Stimulated activated CD8-positive, alpha-beta memory T cell treated with anti-CD3 and anti-CD28 coated beads, Interleukin-7, amount 100 ng/mL, for 48 hours (primary cell): ENCODE measurements at places on chromosomes 1 and 21.

DNA sequence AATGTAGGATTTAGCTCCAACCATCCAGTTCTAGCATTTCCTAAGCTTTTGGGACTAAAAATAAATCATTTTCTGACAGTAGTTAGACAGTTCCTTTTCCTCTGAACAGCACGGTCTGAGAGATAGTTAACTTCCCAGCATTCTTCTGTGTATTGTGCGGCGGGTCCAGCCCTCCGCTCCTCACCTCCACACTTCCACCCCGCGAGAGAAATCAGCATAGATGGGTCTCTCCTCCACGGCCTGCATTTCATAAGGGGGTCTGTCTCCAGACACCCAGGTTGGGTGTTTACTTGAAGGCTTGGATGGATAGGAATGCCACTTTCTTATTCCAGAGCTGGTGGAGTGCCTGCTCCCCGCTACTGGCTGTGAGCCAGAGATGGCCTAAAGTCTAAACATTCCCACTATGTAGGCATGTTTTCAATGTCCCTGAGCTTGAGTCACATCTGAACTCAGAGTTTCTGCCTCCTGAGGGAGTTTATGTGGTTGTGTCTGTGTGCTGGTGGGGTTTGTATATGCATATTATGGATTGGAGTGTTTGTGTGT, 38.0 kb upstream of the PPP2R5A start:
- no peak for DNase-seq

DNA sequence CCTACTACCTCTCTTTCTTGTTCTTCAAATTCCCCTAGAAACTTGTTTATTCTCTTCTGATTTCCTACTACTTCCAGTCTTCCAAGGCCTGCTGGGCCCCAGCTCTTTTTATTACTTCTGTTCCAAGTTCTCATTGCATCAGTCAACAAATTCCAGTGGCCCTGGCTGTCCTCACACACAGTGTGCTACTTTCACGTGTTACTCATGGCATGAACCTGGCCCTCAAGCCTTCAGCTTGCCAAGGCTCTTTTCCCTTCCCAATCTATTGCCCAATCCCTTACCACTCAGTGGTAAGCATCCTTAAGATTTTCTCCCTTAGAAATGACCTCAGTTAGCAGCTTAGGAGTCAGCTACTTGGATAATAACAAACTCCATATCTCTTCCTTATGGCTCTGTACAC, 613.5 kb downstream of the LMO4 start:
- no peak for DNase-seq

GRCh38 chr1:110174961-110175360, 24.7 kb downstream of the SLC6A17 start:
- no peak for DNase-seq

- no peak for DNase-seq
These were observed 12.3 kb upstream of the IFNLR1 start for GRCh38 chr1:24199291-24199900.

GRCh38 chr21:28410256-28410655, 582.4 kb downstream of the LTN1 start:
- DNase-seq: no peak

GRCh38 chr1:172954476-172955150, 96.1 kb downstream of the TNFSF18 start:
- no peak for DNase-seq

DNA sequence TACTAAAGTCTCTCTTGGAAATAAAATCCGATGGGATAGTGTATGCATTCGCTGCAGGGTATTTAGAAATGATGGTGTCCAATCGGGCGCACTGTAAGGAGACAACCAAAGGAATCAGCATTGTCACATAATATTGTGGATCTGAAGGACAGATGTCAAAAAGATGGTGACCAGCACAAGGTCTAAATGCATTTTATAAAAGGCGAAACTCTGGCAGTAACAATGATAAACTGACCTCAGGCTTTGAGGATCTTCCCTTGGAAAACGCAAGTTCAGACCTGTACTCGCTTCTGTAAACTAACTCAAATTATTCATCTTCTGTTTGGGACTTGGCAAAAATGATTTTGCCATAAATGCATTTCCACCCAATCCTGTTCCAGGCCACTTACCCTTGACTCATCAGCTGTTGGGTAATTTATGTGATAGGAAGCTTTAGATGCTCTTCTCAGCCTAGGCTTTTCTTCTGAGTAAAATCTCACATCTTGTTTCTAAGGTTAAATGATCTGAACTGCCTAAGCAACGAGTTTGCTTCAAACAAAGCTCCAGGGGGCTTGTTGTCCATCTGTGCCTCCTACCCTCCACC, 33.8 kb downstream of the STPG1 start:
- no peak for DNase-seq

DNA sequence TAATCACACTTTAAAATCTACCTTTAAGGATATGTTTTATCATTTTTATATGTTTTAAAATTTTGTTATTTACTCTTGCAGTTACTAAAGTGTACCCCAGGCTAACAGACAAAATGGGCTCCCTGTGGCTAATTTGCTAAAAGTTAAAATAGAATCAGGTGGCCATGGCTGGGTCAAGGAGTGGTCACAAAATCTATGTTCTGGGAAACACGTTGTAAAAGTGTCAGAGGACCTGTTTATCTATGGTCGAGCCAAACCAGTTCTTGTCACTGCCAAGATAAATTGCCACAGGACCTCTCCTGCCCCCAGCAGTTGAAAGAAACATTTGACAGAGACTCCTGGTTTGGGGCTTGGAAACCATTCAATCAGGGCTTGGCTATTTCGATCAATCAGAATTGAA, 21.2 kb upstream of the TTLL7 start:
- DNase-seq: no peak

DNA sequence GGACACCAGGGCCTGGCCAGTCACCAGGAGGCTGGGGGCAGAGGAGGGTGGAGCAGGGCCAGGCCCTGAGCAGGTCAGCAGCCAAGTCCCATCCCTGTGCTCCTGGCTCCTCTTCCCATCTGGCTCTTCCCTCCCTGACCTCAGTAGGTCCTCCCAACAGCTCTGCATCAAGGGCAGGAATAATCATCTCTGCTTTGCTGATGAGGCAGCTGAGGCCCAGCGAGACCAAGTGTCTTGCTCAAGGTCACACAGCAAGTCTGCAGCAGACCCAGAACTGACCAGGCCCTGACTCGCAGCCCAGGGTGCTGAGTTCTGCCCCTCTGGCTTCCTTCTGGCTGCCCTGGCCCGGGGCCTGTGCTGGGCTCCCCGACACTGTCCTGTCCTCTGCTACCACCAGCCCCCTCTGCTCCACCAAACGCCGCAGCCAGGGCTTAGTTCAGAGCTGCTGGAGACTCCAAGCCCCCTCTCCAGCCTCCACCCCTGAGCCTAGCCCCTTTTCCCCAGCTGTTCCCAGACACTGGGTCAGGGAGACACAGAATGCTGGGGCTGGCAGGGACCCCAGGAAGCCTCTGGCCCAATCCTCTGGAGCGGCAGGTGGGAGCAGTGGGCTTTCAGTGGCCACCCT, 224.9 kb downstream of the PTPRU start:
- DNase-seq: no peak

- DNase-seq: no peak
These were observed 108.7 kb upstream of the ARHGEF16 start for GRCh38 chr1:3345792-3346191.

- no peak for DNase-seq
These were observed 150.9 kb upstream of the POU3F1 start for GRCh38 chr1:38197312-38198061.

- no peak for DNase-seq
These were observed 20.9 kb downstream of the ERICH3 start for GRCh38 chr1:74652711-74653139.

DNA sequence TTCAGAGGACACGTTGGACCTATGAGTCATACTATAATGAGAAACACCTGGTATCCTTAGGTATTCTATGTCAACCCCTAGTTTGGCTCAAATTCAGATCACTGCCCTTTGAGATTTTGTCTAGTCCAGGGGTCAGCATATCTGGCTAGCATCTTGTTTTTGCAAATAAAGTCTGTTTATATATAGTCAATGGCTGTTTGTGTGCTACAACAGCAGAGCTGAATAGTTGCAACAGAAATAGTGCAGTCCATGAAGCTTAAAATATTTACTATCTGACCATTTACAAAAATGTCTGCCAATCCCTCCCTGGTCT, 48.5 kb upstream of the EDEM3 start:
- no peak for DNase-seq

- DNase-seq: no peak
These were observed 12.1 kb downstream of the CENPF start for GRCh38 chr1:214615109-214615508.

- no peak for DNase-seq
These were observed 139.5 kb downstream of the FAF1 start for GRCh38 chr1:50820545-50820944.

GRCh38 chr1:158119976-158120653, 60.6 kb upstream of the CD1D start:
- no peak for DNase-seq

- no peak for DNase-seq
These were observed 48.9 kb downstream of the SLC66A1 start for GRCh38 chr1:19360843-19361610.

DNA sequence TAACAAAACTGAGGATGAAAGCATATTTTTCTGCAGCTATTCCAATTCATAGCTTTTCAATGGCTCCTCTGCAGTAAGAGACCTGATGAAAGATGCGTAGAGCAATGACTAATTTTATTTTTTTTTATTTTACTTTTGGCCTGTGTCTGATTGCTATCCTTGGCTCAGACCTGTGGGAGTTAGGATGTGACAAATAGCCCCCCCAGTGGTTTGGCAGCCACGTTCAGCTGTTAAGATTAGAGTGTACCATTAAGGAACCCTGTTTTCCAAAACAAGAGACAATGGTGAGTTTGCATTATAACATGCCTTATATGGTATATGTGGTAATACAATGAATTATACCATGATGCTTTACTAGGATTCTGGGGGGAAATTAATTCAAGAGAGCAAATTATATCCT, 264.7 kb downstream of the CACNA1E start:
- no peak for DNase-seq

DNA sequence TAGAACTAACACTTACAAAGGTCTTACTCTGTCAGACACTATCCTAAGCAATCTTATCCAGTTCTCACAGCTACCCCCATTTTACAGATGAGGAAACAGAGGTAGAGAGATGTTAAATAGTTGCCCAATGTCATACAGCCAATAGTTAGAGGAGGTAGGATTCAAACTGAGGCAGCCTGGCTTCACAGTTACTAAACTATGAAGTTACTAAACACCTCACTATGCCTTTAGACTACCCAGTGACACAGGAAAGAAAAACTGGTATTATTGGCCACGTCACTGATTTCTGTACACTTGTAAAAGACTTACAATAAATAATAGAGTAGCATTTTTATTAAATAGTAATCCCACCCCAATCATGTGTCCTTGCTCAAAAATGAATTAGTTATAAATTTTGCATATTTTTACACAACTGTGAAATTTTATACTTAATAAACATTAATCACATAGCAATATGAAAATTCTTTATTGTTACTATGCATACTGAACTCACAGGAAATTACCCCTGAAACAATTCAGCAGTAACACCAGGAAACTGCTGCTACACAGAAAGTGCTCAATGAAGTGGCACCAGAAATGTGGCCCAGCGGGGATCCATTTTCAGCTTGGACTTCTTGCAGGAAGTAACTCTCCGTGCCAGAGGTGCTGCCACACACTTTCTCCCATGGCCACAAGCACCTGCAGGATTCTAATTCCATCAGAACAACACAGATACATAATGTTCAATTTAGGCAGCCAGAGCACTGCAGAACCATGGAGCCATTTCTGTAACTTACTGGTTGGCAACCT, 69.4 kb downstream of the VAV3 start:
- no peak for DNase-seq

- no peak for DNase-seq
These were observed 97.9 kb downstream of the DISP1 start for GRCh38 chr1:222912730-222913129.

GRCh38 chr1:231165371-231165770, 3.5 kb downstream of the TRIM67 start:
- DNase-seq: no peak

DNA sequence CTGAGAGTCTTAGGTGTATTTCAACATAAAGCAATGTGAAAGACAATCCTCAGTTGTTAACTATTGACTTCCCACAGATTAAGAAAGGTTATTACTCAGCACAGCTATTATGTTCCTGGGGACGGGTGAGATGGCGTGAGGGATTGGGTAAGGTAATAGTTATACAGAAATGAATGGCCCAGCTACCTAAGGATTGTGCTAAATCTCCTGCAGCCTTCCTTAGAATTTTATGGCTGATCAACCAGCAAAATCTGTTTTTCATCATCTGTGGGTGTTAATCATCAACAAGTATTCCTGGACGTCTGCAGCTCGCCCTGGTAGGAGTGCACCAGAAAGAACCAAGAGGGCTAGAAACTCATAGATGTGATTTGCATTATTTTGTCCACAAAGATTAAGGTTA, 146.0 kb upstream of the IVNS1ABP start:
- no peak for DNase-seq

DNA sequence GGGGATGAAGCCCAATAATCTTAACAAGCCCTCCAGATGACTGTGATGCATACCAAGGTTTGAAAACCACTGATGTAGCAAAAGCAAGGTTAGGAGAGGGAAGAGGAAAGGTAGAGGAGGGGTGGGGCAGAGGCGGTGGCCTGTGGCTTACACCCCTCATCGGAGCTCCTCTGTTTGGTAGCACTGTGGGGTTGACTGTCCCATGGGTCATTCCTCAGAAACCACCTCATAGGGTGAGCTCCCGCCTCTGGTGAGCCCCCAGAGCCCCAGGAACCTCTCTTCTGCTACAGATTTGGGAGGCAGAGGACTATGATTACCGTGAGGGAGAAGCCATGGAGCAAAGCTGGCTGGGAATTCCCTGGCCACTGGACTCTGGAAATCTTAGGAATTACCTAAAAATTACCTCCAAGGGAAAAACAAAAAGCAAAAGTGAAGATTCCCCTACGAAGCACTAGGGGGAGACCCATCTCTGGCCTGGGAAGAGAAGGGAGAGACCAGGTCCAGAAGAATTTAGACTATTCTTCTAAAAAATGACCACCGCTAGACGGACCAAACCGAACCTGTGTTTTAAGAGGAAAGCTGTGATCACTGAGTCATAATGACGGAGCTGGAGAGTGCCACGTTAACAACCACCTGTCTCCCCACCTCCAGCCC, 1.5 kb upstream of the RASSF5 start:
- DNase-seq: no peak
